ENCODE measurements at places on chromosomes 11 and 22. TPM values are rescaled to one million over a fixed set of nuclear protein-coding genes. Genes with fewer than 3 reads are reported as not detected.

DNA sequence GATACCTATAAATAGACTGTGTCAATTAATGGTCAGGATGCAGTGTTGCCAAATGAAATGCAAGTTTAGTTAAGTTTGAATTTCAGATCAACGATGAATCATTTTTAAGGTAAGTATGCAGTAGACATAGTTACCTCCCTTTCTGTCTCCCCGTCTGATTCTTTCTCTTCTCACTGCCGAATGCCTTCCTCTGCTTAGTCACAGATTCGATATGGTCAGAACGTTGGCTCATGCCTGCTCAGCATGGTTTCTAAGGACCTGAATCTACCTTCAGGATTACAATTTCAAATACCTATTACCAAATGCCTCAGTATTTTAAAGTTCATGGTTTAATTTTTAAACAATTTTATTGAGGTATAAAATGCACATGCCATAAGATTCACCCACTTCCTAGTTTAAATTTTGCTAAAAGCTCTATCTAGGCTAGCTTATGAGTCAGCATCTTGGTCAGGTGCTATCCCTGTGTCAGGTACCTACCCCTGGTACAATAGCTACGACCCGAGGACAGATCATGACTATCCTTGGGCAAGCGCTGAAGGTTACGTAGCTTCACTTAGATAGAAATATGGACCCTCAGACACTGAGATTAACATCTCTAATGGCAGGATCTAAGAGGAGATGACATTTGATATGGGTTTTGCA is 78.2 kb upstream of the SPON1 start:
- no peak overlapping the region for H3K27ac ChIP-seq
- H3K36me3 ChIP-seq: no peaks in the 10 kb centered on the region
- no peak for DNase-seq
- no peaks in the 10 kb centered on the region for H3K4me1 ChIP-seq

DNA sequence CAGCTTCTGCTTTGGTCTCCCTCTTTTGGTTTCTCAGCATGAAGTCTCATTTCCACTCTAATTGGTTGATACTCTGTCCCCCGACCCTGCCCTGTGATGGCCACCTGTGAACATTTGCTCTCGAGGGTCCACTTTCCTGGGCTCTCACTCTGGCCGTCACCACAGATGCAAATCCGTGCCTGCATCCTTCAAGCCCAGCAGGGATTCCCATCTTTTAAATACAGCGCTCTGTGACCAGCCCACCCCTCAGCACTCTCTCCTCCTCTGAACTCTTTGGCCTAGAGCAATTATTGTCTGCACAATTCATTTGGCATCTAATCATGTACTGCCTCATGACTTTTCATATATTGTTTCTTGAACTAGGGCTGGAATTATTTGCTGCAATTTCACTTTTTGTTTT is 26.0 kb downstream of the PKNOX2 start:
- H3K4me1 ChIP-seq: no peaks in the 10 kb centered on the region
- no peak overlapping the region for H3K4me3 ChIP-seq
- no peaks in the 10 kb centered on the region for H3K27me3 ChIP-seq
- no peak for DNase-seq

GRCh38 chr11:117396970-117397369 is 69.3 kb downstream of the CEP164 start:
- no peak for DNase-seq
- H3K4me1 ChIP-seq: no peaks in the 10 kb centered on the region
- no peak overlapping the region for H3K27ac ChIP-seq
- no peaks in the 10 kb centered on the region for H3K36me3 ChIP-seq
- H3K4me3 ChIP-seq: no peak overlapping the region
- no peaks in the 10 kb centered on the region for H3K27me3 ChIP-seq

- H3K4me1 ChIP-seq: no peaks in the 10 kb centered on the region
- H3K4me3 ChIP-seq: no peak overlapping the region
- no peak overlapping the region for H3K27ac ChIP-seq
- no peak for DNase-seq
- H3K27me3 ChIP-seq: no peaks in the 10 kb centered on the region
- no peaks in the 10 kb centered on the region for H3K36me3 ChIP-seq
These were observed 155.5 kb downstream of the SPON1 start for GRCh38 chr11:14118072-14118471.

Gene RASSF7
- 42.1 TPM for total RNA-seq

DNA sequence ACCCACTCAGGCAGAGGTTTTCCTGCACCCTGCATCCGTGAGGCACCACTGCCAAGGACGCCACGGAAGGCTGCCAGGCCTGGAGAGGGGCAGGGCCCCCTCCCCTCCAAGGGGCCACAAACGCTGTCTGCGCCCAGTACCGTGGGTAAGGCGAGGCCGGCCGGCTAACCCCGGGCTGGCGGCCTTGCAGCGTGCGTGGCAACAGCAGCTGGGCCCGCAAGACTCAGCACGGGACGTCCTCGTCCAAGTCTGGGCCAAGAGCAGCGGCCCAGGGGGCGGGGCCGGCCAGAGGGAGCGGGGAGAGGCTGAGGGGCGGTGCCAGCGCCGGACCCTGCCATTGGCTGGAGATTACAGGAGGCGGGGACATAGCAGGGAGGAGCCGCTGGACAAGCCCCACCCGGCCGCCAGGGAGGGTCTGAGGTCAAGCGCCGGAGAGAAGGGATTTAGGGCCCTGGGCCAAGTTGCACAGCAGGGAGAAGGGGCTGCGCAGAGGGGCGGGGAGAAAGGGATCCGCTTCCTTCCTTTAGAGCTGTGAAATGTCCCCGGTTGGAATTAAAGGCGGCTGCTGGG is 16.0 kb downstream of the SLC43A1 start:
- peak overlapping the region; percentile 34 for H3K4me3 ChIP-seq
- H3K4me1 ChIP-seq: peaks cover 24% of the 10 kb centered on the region
- no peaks in the 10 kb centered on the region for H3K27me3 ChIP-seq
- DNase-seq: peak; percentile 98
- H3K36me3 ChIP-seq: no peaks in the 10 kb centered on the region
- H3K27ac ChIP-seq: peak overlapping the region; percentile 60

- H3K36me3 ChIP-seq: no peaks in the 10 kb centered on the region
- no peaks in the 10 kb centered on the region for H3K27me3 ChIP-seq
These were observed 31.3 kb downstream of the RCN1 start for GRCh38 chr11:32122200-32122599.

DNA sequence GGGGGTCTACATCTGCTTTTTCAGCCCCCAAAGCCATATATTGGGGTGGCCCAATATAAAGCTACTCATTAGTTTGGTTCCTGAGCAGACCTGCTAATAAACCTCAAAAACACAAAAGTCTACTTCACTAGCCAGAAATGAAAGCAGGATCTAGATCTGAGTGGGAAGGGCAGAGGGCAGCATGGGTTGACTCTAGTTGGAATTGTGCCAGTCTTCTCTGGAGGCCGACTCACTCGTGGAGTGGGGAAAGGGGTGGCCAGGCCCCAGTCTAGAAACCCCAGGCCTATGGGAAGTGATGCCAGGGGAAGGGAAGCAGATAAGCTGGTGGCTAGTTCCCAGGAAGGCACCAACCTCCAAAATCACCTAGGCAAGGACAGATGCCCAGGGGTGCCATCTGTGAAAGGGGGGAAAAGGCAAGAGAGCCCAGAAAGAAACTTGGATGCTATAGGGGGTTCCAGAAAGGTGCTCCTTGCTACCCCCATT is 5.3 kb downstream of the PATZ1 start:
- H3K27ac ChIP-seq: no peak overlapping the region
- no peaks in the 10 kb centered on the region for H3K27me3 ChIP-seq
- H3K4me3 ChIP-seq: no peak overlapping the region
- peaks cover 25% of the 10 kb centered on the region for H3K4me1 ChIP-seq
- no peak for DNase-seq
- peaks cover 61% of the 10 kb centered on the region for H3K36me3 ChIP-seq

- H3K36me3 ChIP-seq: no peaks in the 10 kb centered on the region
- no peak overlapping the region for H3K4me3 ChIP-seq
- DNase-seq: no peak
These were observed 234.2 kb downstream of the BLID start for GRCh38 chr11:121881806-121882205.

GRCh38 chr22:36764060-36764459 is 11.9 kb downstream of the IFT27 start:
- H3K4me3 ChIP-seq: no peak overlapping the region
- no peak for DNase-seq
- H3K27me3 ChIP-seq: no peaks in the 10 kb centered on the region
- H3K27ac ChIP-seq: no peak overlapping the region

Gene SCN4B
- total RNA-seq: 2.2 TPM

DNA sequence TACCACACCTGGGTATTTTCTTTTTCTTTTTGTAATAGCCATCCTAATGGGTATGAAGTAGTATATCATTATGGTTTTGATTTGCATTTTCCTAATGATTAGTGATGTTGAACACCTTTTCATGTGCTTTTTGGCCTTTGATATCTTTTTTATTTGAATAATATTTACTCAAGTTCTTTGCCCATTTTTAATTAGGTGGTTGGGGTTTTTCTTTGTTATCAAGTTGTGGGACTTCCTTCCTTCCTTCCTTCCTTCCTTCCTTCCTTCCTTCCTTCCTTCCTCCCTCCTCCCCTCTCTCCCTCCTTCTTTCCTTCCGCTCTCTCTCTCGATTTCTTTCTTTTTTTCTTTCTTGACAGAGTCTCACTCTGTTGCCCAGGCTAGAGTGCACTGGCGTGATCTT is 75.0 kb upstream of the PDGFD start:
- no peaks in the 10 kb centered on the region for H3K27me3 ChIP-seq
- H3K4me1 ChIP-seq: no peaks in the 10 kb centered on the region
- H3K36me3 ChIP-seq: no peaks in the 10 kb centered on the region
- H3K27ac ChIP-seq: no peak overlapping the region
- DNase-seq: no peak

Measured in left lung (tissue), 14 donors.